ENCODE measurements at places on chromosomes 16 and 17.
A peak's percentile ranks its signal among the peaks of the same experiment; 100 is the strongest.

DNA sequence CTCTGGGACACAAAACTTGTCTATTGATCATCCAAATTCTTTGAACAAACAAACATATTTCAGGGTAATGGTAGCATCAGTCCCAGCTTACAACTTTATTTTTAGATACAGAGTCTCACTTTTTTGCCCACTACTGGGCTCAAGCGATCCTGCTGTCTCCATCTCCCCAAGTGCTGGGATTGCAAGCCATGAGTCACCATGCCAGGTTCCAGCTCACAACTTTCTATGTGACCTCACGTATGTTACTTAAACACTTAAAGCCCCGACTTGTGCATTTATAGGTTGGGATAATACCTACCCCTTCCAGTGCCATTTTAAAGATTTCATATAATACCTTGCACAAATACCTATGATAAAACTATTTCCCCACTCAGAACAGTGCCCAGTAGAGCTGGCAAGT, 42.0 kb upstream of the KSR1 start:
- no peak for DNase-seq

GRCh38 chr17:47831934-47832327, 461 bp downstream of the LRRC46 start:
- no peak for DNase-seq

GRCh38 chr17:1997289-1997926, 27.7 kb downstream of the RTN4RL1 start:
- no peak for DNase-seq

DNA sequence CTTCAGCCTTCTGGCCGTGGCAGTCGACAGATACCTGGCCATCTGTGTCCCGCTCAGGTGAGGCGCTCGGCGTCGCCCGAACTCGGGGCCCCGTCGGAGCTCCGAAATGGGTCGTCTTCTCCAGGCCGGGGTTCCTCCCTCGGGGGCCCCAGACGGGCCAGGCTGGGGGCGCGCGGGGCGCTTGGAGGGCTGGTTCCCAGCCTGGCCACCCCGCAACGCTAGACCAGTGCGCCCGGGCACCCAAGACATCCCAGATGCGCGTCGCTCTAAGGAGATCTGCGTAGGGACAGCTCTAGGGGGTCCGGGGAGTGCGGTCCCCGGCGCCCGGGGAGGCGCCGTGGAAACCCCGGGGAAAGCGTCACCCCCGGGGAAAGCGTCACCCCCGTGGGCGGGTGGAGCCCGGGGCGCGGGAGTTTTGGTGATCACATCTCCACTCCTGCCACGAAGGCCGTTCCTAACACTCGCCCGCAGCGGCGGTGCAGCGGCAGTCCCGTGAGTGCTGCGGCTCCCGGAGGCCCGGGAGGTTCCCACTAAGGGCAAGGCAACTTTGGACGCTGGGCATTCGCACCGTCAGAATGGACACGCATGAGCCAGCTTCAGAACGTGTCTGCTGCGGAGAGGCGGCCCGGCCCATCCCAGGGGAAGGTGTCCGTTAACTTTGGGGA, 729 bp downstream of the ADORA2B start:
- DNase-seq, result no peak

DNA sequence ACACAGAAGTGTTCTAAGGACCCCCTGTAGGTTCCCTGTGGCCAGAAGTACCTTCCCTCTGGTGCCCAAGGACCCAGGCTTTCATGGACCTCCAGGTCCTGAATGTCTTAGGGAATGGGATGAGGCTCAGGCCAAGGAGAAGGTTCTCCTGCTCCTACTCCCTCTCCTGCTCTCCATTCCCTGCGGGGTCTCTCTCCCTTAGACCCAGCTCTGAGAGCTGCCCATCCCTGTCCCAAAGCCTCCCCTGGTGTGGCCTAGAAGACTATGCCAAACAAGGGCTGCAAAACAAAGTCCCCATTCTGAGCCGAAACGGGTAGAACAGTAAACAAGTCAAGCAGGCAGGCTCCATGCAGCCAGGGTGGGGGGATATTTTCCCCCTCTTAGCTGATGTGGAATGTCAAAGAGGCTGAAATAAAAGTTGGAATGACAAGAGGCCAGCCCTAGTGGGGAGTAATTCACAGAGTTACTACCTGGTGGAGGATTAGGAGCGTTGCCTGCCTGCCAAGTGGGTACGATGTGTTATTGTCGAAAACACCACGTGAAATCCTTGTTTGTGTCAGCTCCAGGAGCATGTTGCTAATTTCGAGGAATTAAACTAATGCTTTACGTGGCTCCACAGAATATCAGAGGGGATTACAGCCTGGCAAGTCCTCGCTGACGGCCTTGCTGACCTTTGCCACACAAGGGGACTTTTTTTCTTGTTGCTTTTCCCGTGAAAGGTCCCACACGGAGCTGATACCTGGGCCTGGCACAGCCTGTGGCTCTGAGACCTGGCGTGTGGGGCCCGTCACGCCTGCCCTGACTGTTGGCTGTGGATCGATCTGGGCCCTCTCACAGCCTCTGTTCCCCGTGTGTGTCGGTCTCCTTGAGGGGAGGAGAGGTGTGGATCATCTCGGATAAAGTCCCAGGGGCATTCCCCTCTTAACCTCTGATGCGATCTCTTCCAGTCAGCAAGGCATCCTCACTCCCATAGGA, 2.9 kb downstream of the WFIKKN2 start:
- DNase-seq, result no peak

DNA sequence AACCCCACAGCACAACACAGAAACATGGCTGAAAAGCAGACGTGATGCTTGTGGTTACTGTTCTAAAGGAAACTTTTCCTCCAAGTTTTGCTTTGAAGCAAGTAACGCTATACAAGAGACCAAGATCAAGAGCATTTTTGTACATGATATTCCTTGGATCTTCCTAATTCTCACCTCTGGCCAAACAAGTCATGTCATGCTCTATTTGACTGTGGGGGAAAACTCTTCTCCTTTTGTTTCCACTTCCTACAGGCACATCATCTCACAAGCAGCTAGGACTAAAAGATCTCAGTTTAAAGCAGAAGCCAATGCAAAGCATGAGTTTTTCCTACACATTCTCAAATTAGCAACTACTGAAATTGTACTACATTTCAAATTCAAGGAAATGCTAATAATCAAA, 50.7 kb downstream of the CFDP1 start:
- no peak for DNase-seq

DNA sequence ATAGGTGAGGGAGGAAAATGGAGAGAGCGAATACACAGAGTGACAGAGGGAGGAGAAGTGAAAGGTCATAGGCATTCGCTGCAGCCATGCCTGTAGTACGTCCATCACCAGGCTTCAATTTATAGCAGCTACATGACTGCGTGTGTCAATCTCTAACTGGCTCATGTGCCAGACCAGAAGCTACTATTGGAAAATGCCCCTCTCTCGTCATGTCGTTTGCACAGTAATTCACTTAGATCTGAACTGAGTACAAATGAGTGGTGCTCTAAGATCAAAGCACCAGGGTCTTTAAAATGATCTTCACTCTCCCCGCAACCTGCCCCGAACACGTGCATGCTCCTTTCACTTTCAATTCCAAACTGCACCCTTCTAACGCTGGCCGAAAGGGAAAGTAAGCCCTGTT, 51.3 kb downstream of the ADCY9 start:
- no peak for DNase-seq

GRCh38 chr17:42277342-42277712, 1.1 kb upstream of the STAT5B start:
- DNase-seq, result no peak

- no peak for DNase-seq
These were observed 159.3 kb downstream of the C16orf78 start for GRCh38 chr16:49532873-49533272.

DNA sequence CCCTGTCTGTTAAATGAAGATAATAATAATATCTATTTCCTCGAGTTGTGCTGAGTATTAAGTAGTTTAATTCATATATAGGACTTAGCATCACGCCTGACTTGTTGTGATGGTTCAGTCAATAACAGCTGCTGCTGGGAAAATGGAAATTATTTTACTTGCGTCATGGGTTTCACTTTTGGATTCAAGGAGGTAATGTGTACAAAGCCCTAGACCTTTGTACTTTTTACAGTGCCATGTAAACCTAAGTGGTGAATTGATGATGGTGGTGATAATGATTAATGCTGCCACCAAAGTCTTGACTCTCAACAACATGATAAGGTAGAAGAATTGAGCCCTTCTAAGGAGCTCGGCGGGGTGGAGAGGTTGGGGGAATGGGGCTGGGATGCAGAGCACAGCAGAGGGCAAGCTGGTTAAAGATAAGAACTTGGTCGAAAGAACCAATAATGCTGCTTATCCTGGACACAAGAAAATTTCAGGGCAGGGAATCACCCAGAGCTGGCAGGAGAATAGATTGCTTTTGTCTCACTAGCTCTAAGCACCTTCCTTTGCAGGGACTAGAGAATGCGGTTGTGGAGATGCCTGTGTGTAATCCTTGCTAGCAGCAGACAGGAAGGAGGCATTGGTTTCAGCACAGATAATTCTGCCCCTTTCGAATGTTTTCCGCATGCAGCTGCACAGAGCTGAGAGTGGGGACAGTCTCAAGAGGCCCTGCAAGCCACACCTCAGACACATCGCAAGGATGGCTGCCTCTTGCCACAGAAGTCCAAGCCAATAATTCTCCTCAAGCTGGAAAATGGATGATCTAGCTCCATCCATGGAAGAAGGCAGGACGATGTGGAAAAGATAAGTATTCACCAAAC, 187.1 kb downstream of the TMEM114 start:
- no peak for DNase-seq

- no peak for DNase-seq
These were observed 162.8 kb upstream of the ANKFN1 start for GRCh38 chr17:55990332-55991006.

DNA sequence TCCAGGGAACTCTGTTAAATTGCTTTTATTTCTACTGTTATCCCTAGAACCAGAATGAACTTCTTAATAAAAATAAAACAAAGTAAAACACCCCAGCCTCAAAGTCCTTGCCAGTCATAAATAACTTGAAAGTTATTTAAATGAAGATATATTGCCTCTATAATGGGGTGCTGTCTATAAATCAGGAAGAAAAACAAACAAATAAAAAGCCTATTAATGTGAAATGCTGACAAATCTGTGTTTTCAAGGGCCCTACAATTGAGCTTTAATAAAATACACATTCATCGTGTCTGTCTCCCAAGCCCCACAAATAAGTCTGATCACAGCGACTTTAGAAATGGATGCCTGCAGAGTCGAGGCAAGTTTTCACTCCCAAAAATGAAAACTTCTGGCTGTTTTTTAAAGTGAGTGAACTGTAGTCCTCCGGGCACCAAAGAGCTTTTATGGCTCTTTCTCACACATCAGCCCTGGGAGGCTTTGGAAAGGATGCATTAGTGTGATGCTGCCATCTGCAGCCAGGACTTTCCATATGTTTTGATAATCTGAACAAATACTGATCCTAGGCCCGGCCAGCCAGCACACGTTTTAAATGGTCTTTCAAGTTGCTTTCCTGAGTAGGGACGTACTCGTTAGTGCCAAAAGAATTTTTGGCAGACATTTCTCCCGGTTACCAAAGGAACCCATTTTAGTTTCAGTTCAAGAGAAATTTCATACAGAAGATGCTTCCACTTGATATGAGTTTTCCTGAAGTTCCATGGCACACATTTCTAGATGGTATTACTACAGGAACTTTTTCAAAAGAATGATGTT, 16.3 kb downstream of the NACA2 start:
- DNase-seq, result no peak

DNA sequence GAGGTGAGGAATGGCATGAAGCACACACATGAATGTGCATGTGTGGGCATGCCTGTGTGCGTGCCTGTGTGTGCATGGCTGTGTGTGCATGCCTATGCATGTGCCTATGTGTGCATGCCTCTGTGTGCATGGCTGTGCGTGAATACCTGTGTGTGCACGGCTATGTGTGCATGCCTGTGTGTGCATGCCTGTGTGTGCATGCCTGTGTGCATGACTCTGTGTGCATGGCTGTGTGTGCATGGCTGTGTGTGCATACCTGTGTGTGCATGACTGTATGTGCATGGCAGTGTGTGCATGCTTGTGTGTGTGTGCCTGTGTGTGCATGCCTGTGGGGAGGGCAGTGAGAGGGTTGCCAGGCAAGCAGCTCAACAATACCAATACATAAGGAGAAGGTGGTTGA, 276.5 kb upstream of the ERCC4 start:
- no peak for DNase-seq

- DNase-seq, result peak; percentile 19
These were observed 41.2 kb downstream of the C16orf87 start for GRCh38 chr16:46789499-46790414.

DNA sequence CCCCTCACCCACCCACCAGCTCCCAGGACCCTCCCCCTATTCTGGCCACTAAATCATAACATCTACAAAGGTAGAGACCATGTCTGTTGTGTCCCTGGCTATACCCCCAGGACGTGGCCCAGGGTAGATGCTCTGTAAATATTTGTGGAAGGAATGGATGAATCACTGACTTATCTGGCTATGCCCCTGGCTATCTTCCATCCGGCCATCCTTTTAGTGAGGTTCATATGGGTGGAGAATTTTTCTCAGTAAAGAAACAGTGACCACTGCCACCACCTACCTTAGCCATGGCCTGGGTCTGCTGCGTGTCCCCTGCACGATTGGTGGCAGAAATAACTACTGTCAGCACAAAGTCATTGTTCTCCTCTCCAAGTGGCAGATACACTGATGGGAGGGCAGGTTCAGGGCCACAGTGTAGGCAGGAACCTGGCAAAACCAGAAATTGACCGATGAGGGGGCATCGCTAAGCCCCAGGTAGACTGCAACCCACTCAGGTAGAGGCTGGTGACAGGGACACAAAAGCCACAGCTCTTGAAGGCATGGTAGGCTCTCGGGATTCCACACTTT, 63.1 kb upstream of the BCO1 start:
- no peak for DNase-seq

- DNase-seq, result no peak
These were observed 319.8 kb downstream of the SEC14L1 start for GRCh38 chr17:77460514-77461046.

DNA sequence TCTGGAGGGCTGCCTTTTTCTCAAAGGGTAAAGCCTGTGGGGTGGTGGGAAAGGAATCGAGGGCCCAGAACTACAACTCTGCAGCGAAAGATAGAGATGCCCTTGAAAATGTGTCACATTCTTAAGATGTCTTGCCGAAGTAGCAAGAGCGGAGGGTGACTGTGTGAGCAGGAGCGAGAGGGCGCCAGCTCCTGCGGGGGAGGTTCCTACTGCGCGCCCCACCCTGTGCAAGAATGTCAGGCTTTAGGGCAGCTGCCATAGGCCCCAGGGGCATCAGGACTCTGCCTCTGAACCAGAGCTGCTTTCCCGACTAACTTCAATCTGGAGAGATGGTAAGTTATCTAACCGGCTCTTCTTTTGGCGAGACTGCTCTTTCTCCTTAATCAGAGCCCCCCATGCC, 11.8 kb upstream of the ITGAE start:
- DNase-seq, result no peak

DNA sequence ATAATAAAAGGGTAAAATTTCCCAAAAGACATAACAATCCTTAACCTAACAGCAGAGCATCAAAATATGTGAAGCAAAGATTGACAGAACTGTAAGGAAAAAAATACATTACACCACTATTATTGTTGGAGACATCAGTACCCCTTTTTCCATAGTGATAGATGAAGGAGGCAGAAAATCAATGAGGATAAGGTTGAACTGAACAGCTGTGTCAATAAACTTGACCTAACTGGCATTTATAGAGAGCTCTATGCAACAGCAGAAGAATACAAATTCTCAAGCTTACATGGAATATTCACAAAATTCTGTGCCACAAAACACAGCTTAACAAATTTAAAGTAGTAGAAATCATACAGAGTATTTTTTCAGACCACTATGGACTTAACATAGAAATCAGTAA, 195.0 kb upstream of the ELAC2 start:
- no peak for DNase-seq

All from substantia nigra (tissue), 51 donors.